NCI-H1417 (cell line): ENCODE measurements at places on chromosomes 3 and 15.

DNA sequence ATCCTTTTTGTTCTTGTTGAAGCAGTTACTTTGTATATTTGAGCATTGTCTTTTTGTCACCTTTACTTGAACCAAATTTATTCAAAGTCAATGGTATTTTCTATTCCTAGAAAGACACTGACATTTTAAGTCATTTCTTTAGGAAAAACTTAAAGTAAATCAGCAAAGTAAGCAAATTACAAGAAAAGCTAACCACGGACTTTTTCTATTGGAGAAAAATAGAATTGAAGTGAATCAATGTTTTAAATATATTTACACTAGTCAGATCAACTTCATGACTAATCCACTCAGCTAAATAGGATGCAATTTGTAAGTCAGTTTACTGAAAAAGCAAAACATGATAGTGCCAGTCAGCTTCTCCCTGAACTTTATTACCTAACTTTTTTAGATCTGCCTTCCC is 733.8 kb upstream of the ALCAM start:
- DNase-seq, result no peak

- DNase-seq, result no peak
Measured at GRCh38 chr15:60035344-60035743, 31.2 kb downstream of the FOXB1 start.

GRCh38 chr3:69088063-69088462 is 3.3 kb downstream of the ARL6IP5 start:
- no peak for DNase-seq

GRCh38 chr3:11602886-11603527 is 40.7 kb downstream of the VGLL4 start:
- DNase-seq, result no peak

DNA sequence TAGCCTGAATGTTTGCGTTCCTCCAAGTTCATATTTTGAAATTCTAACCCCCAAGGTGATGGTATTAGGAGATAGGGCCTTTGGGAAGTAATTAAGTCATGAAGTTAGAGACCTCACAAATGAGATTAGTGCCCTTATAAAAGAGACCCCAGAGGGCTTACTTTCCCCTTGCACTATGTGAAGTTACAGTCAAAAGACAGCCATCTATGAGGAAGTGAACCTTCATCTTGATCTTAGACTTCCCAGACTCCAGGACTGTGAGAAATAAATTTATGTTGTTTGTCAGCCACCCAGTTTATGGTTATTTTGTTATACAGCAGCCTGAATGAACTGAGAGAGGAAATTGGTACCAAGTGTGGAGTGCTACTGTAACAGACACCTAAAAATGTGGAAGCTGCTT is 74.4 kb downstream of the DAPK2 start:
- DNase-seq, result no peak

DNA sequence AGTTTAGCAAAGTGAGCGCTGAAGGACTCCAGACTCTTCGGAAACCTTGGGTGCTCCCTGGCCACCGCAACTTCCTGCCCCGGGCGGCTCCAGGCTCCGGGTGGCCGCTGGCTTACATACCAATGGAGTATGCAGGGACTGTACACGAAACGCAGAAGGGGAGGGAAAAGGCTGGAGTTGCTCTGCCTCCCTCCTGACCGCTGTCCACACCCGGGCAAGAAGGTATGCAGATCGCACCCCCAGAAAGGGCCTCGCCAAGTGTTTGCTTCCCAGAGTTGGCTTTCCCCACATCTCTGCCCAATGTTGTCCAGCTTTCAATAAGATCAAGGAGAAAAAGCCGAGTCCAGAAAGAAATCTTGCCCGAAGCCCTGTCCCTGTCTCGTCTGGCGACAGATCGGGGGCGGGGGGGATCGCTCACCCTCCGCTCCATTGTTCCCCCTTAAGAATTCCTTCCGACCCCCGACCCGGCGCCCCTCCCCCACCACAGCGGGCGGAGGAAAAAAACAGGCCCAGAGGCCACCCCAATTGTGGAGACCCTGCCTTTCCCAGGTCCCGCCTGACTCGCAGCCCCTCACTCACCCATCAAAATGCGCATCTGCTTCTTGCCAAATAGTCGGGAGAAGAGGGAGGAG is 533 bp downstream of the ARF4 start:
- DNase-seq, result peak; percentile 42

DNA sequence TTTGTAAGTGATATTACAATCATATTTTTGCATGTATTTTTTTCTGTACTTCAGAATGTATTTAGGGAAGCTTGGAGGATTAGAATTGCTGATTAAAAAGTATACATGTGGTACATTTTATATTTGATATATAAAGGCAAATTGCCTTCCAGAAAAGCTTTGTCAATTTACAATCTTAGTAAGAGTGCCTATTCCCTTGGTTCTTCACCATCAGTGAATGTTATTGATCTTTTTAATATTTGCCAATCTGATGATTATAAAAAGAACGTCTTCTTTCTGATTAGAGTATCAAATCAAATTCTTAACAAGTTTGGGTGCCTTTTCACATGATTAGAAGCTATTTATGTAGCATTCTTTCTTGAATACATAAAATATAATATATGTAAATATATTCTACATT is 9.1 kb downstream of the WDR49 start:
- no peak for DNase-seq

GRCh38 chr15:60704129-60704528 is 225.2 kb upstream of the ICE2 start:
- DNase-seq, result no peak

GRCh38 chr15:49857496-49858475 is 236.9 kb downstream of the DTWD1 start:
- DNase-seq, result no peak

- DNase-seq, result no peak
Measured at GRCh38 chr3:177426106-177426877, 229.0 kb upstream of the TBL1XR1 start.

DNA sequence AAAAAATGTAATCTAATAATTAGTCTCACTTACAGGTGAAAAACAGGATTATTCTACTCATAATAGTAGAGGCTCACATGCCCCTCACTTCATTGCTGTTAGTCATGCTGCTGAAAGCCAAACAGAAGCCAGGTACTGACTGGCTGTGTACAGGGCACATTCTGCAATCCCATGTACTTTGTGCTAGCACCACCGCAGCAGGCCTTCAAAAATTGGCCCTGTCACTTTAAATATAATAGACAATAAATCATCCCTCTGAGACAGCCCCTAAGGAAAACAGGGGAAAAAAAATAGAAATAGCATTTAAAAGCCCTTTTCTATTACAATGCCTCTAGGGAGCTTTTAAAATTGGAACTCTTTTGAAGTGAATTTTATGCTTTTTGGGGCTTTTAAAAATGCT is 723.8 kb downstream of the TUSC7 start:
- peak; percentile 38 for DNase-seq
